ENCODE measurements at places on chromosomes 1 and 21. TPM values are rescaled to one million over a fixed set of nuclear protein-coding genes. Genes with fewer than 3 reads are reported as not detected.

Gene CELF3
- not detected for total RNA-seq

Gene C1orf105
- total RNA-seq: 19.1 TPM

Gene FASLG
- 0.29 TPM for total RNA-seq

Gene DENND2D
- 2.1 TPM for total RNA-seq

Gene OR2M5
- not detected for total RNA-seq

Gene PALMD
- 72.0 TPM for total RNA-seq

Gene TRIM45
- total RNA-seq: 15.8 TPM

DNA sequence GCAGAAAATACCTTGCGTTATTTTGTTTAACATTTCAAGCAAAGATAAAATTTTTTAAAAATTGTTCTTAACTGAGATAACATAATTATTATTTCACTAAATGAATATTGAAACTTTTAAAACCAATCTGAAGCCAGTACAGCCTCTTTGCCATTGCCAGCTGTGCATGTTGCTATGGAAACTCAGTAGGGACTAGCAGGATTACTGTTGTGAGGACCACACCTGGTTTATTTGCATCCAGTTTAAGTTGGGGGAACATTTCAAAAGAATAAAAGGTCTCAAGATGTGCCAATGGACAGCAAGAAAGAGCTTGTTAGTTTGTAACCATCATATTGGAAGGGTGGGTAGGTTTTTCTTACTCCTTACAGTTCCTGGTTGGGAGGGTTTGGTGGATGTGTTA, 80.7 kb downstream of the POU2F1 start:
- no peak for DNase-seq

DNA sequence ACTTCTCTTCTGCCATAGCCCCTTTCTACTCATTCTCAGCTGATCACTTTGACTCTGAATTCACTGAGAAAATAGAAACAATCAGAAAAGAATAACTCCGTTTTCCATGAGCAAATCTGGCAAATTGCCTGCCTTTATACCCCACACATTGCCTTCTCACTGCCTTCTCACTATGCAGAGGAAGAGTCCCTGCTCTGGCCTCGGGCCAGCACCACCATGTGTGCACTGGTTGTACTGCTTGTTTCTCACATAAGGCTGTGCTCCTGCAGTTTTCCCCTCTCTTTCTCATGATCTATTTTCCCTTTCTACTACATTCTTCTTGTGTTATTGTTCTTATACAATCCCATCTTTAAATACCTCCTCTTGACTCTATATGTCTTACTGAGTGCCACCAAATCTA, 2.3 kb upstream of the HMGCS2 start:
- DNase-seq: no peak

DNA sequence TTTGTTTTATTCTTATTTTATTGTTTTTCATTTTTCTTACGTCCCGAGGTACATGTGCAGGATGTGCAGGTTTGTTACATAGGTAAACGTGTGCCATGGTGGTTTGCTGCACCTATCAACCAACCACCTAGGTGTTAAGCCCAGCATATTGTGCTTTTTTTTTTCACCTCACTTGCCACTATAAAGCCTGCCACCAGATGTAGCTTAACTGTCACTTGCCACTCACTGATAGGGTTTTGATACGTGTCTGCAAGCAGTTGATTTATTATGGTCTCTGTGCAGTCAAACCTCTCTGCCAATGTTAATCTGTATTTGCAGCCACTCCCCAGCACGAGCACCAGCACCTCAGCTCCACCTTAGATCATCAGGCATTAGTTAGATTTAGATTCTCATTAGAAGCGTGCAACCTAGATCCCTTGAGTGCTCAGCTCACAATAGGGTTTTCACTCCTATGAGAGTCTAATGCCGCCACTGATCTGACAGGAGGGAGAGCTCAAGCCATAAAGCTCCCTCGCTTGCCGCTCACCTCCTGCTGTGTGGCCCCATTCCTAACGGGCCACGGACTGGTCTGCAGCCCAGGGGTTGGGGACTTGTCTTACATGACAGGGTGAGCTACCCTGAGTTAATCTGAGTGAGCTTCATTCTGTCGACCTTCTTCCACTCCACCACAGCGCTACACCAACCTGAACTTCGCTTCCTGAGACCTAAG, 17.9 kb upstream of the ABCG1 start:
- DNase-seq: no peak

DNA sequence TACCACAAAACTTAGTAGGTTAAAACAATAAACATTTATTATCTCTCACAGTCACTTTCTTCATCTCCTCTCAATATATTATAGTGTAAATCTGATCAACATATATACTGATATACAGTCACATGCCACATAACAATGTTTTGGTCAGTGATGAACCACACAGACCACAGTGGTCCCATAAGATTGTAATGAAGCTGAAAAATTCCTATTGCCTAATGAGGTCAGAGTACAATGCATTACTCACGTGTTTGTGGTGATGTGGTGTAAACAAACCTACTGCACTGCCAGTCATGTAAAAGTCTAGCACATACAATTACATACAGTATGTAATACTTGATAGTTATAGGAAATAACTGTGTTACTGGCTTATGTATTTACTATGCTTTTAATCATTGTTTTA, 30.1 kb downstream of the OLFML3 start:
- DNase-seq: no peak

DNA sequence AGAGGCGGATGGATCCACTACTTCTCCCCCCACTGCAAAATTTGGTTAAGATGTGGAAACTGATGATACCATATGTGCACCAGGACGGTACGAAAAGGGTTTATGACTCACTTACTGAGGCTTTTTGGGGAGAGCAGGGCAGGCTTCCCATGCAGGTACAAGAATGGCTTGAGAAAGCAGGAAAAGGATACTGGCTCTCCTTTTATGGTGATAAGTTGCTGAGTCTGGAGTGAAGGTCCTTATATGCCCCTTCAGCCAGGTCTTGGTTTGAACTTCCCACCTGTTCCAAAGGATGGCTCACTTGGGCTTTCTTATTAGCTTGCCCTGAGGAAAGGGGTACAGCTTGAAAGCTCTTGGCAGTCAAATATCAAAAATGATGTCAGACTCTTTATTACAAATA, 23.1 kb downstream of the MPZL1 start:
- DNase-seq: no peak

DNA sequence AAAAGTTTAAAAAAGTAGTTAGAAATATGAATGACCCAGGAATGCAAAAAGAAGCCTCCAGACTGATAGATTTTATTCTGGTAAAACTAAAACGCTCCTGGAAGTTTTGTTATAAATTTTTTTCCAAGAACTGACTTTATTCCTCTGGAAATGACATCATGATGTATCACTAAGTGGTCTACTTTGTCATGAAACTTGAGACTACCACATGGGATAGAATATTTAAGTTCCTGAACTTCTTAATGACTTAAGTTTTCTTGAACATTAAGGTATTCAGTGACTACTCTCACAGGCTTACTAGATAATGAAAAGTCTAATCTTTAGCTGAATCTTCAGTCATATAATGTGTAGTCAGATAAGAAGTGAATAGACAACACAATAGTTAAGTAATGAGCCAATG, 842.2 kb downstream of the USP25 start:
- no peak for DNase-seq

- no peak for DNase-seq
Observed at GRCh38 chr1:70979313-70979712, 68.3 kb downstream of the PTGER3 start.

DNA sequence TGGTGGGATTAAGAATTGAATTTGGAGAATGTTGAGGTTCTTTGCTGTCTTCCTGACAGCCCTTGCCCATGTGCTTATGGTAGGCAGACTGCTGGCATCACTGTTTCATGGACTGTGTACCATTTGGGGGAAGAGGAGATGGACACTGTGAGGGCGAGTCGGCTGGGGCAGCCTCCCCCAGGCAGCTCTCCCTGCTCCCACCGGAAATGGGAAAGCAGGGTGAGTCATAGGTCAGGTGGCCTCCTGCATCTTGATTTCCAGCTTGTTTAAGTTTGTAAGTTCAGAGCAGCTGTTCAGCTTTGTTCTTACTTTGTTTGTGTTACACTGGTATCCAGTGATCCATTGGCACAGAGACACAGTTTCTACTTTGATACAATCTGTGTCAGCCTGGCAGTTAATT, 87.2 kb upstream of the CNIH3 start:
- DNase-seq: no peak

GRCh38 chr21:35648512-35648911, 411.8 kb downstream of the SETD4 start:
- no peak for DNase-seq

GRCh38 chr21:26366781-26367180, 196.2 kb upstream of the APP start:
- DNase-seq: no peak

GRCh38 chr1:66303646-66304045, 230.3 kb upstream of the SGIP1 start:
- DNase-seq: no peak

GRCh38 chr1:182129398-182129797, 67.9 kb upstream of the ZNF648 start:
- no peak for DNase-seq

DNA sequence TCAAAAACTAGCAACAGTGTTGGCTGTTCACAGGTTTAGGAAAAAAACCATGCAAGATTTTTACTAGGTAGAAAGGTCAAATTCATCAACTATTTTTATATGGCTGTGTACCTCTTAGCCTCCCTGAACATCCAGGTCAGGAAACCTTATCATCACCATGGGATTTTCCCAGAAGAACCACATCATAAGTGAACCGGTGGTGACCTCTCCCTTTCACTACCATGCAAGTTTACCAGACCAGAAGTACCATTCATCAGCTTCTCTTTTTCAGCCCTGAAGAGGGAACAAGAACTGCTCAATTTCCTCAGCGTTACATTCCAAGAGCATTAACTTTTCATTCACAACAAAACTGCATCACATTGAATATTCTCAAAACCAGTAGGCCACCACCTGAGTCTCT, 5.9 kb downstream of the SSBP3 start:
- DNase-seq: no peak

DNA sequence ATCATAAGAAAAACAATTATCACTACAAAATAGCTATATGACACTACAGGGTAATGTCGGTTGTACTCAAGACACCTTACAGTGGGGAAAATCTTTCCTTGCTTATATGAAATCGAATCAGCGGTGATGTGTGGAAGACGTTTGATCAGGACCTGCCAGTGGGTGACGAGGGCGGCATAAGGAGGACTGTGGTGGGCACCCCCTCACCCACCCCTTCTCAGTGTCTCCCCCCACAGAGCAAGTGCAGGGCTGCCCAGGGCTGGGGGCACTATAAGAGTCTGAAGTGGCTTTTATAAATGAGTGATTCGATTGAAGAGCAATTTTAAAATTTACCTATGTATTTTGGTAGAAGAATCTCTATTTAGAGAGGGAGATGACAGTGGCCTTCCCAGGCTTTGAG, 35.8 kb downstream of the CRYAA start:
- DNase-seq: peak; percentile 4

DNA sequence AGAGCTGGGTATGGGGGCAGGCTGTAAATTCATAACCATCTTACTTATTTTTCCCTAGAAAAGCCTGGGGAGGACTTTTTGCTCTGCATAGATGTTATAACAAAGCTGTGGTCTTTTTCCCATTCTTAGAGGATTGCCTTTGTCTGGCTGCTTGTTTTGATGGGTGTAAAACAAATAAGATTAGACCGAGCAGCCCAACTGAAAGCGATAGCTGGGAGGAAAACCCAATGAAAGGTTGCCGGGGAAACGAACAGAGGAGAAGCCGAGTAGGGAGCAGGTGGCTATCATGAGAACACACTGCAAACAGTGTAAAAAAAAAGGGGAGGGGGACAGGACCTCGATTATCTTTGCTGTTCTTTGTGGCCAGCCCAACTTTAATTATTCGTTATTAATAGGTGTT, 1.9 kb downstream of the ELAVL4 start:
- DNase-seq: no peak

DNA sequence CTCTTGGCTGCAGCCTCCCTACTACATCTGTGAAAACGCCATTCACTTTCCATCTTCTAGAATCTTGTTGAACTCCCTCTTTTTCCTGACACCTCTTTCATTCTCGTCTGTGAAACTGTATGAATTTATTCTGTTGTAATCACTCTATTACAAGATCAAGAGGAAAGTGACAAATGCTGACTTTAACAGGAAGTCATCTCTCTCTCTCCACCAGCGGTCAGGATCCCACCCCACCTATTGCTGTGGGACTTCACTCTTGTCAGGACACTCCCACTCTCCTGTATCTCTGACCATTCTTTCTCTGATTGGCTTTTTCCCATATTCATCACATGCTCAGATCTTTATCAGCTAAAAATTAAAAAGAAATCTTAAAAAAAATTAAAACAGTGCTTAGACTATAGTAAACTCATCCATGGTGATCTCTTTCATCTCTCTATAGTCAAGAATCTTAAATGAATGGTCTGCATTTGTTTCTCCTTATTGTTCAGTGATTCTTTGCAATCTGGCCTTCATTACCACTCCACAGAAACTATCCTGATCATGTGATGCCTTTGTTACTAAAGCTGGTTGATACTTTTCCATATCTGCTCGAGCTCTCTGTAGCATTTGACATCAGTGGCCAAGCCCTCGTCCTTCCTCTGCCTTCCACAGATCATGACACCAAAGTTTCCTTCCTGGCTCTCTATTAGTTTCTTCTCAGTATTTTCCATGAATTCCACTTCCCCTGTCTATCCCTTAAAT, 113.6 kb downstream of the UCHL5 start:
- DNase-seq: no peak

GRCh38 chr1:230896779-230897178, 28.5 kb upstream of the C1orf198 start:
- DNase-seq: no peak

- DNase-seq: no peak
Observed at GRCh38 chr1:223732993-223733798, 20.9 kb downstream of the CAPN2 start.

DNA sequence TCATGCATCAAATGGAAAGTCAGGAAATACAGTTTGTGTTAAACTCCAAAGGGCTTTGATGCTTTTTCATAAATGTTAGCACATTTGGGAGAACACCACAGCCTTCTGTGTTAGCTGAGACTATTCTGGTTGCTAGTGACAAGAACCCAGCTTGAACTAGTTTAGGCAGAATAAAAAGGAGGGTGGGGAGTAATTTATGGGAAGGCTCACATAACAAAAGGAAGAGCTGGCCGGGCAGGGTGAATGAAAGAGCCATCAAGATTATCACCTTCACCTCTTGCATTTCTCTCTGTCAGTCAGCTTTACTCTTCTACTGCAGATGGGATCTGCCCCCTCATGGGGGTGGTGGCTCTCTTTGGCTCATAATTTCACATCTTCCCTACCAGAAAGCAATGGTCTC, 75.4 kb upstream of the VTCN1 start:
- no peak for DNase-seq

GRCh38 chr1:172738389-172738788, 79.5 kb downstream of the FASLG start:
- DNase-seq: no peak
